ENCODE measurements at places on chromosomes 2 and 18. TPM values are rescaled to one million over a fixed set of nuclear protein-coding genes. Genes with fewer than 3 reads are reported as not detected.
A peak's percentile ranks its signal among the peaks of the same experiment; 100 is the strongest.

The PCARE gene
- not detected for total RNA-seq

The CFAP65 gene
- total RNA-seq = 2.6 TPM

The SLC4A3 gene
- total RNA-seq = 29.4 TPM

The PIGN gene
- total RNA-seq = 30.8 TPM

The PJVK gene
- total RNA-seq = 9.4 TPM

The PPP1R1C gene
- 1.1 TPM for total RNA-seq

The PPP3R1 gene
- 9.7 TPM for total RNA-seq

The SLC30A3 gene
- 2.1 TPM for total RNA-seq

The SEPTIN10 gene
- total RNA-seq = 181 TPM

The SPATA3 gene
- total RNA-seq = not detected

The TTC39C gene
- 25.6 TPM for total RNA-seq

DNA sequence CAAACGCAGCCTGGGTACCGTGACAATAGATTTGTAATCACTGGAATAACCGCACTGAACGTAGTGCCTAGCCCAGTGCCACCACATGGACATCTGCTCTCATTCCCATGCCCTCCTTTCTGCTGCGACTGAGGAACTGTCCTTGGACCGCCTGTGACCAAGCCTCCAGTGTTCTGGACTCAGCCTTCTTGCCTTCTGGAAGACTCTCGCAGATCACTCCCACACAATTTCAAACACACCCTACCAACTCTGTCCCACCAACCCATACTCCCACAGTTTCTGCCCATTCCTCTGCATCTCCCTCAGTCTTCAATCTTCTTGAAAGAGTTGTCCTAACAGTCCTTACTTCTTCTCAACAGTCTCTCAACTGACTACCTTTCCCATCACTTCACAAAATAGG, 2.1 kb downstream of the RNF149 start:
- no peak for DNase-seq

DNA sequence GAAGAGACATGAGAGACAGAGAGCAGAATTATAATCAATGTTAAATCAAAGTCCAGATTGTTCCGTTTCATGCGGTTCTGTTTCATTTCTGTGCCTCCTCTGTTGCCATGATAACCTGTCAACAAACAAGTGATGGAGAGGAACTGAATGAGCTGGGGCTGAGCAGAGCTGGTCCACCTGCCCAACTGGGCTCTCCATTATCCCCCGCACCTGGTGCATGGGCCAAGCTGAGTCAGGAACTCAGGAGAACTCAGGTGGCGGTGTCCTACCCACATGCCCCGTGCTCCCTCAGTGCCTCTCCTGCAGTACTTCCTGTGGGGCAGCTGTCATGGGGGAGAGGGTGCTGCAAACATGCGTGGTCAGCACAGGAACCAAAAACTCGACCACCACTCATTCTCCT, 178.8 kb downstream of the TTC32 start:
- no peak for DNase-seq

- no peak for DNase-seq
Measured at GRCh38 chr2:48131539-48132270, 225.4 kb upstream of the FBXO11 start.

DNA sequence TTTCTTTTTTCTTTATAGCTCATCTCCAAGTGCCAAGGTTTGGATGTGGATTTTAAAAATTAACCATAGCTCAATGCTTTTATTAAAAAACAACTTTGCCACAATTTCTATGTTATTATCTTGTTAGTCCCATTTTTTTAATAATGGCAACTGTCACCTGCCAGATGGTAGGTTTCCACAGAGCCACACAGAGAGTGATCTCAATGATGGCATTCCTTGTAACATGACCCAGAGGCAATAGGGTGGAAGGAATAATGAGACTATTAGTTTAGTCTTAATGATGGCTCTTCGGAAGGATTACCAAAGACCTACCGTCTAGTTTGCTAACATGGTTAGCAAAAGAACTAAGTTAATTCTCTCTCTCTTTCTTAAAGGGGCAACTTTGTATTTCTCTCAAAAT, 64.0 kb downstream of the REL start:
- no peak for DNase-seq

GRCh38 chr18:35030277-35030989, 10.8 kb upstream of the MAPRE2 start:
- no peak for DNase-seq

DNA sequence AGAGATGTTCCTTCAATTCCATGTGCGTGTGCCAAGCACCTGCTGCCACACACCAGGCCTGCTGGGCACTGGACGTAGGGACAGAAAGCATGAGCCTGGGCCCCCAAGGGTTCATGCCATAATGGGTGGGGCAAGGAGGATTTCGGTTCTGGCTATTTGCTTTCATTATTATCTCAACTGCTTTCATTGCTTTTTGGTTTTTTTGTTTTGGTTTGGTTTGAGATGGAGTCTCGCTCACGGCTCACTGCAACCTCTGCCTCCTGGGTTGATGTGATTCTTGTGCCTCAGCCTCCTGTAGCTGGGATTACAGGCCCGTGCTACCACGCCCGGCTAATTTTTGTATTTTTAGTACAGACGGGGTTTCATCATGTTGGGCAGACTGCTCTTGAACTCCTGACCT, 57.2 kb downstream of the SF3B1 start:
- no peak for DNase-seq

GRCh38 chr2:36339607-36340218, 15.9 kb upstream of the CRIM1 start:
- DNase-seq = no peak

- DNase-seq = peak; percentile 37
Measured at GRCh38 chr2:235005603-235006259, 53.9 kb downstream of the SH3BP4 start.

- no peak for DNase-seq
Measured at GRCh38 chr18:26051843-26052242, 38.6 kb downstream of the SS18 start.

DNA sequence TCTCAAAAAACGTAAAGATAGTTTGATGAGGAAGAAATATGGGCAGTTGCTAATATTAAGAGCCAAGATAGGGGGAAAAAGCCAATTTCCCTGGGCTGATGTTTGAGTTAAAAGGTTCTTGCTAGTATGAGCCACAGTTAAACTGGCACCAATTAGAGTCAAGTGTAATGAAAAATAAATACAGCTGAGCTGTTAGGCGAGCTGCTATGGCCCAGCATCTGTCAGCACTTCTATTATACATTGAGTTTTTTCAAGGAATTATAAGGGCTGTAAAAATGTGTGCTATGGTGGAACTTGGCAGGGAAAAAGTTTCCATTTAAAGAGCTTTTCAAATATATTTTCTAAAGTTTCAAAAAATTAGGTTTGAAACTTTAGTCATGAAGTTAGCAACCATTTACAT, 279.6 kb downstream of the CYRIA start:
- DNase-seq = no peak

DNA sequence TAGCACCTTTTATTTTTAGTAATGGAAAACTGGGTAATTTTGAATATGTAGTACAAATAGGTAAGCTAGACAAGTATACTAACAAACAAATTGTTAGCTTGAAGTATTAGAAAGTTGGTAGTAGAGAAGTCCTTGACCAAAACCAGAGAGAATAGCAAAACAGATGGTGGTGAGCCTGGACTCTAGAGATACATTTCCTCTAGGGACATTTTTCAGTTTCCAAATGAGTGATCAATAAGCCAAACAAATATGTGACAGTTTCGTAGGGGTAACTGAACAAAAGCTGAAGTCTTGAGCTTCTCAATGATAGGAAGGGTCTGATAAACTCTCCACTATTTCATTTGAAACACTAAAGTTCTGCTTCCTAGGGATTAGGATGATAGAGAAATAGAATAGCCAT, 692.0 kb upstream of the FAM98A start:
- DNase-seq = no peak

DNA sequence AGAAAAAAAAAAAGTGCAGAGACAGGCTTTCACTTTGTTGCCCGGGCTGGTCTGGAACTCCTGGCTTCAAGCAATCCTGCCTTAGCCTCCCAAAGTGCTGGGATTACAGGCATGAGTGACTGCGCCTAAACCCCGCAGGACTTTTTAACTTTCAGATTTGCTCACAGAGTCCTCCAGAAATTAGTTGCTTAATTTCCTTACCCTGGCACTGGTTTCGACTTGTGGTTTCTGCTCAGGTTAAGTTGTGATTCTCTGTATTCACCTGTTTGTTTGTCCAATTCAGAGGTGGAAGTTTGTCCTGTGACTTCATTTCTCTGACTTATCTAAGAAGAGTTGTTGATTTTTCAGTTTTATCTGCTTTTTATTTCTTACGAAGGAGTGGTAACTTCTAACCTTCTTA, 238.1 kb downstream of the TMEM182 start:
- no peak for DNase-seq

DNA sequence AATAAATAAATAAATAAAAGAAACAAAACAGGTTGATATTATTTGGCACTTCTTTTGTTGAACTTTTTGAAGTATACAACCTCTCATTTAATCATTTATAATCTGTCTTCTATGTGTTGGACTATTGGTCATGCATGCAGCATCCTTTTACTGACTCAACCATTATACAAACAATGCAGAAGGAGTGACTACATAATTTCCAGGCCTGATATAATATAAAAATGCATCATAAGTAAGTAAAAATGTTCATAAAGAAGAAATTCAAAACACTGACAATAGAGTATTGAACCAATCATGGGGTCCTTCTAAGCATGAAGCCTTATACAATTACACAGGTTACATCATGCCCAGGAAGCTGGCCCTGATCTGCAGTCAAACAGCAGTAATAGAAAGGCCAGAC, 141.5 kb upstream of the FN1 start:
- no peak for DNase-seq

GRCh38 chr2:44110444-44110843, 58.2 kb upstream of the PPM1B start:
- DNase-seq = no peak

- DNase-seq = no peak
Measured at GRCh38 chr2:119323459-119323858, 43.2 kb downstream of the C2orf76 start.

GRCh38 chr2:121884078-121884477, 128.6 kb downstream of the TSN start:
- DNase-seq = no peak

GRCh38 chr18:63339920-63340484, 20.4 kb upstream of the BCL2 start:
- DNase-seq = peak; percentile 40

DNA sequence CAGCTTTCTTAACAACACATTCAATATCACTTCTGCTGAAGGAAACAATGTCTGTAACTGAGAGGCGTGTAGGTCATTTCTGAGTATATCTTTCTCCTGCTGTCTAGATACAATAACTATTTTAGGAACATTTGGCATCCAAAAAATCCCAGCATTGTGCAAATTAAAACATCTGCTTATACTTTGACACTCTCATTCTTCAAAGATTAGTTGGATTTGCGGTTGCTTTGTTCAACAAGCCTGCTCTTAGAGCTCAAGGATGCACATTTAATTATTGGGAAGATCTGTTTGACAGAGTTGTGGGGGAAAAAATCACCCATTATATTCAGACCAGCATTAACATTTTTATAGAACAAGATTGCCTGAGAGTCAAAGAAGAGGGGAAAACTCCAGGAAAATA, 449.5 kb upstream of the HNRNPA3 start:
- no peak for DNase-seq

GRCh38 chr18:33201509-33201926, 239.0 kb downstream of the CCDC178 start:
- no peak for DNase-seq

- DNase-seq = no peak
Measured at GRCh38 chr2:197633109-197633657, 42.2 kb downstream of the RFTN2 start.

DNA sequence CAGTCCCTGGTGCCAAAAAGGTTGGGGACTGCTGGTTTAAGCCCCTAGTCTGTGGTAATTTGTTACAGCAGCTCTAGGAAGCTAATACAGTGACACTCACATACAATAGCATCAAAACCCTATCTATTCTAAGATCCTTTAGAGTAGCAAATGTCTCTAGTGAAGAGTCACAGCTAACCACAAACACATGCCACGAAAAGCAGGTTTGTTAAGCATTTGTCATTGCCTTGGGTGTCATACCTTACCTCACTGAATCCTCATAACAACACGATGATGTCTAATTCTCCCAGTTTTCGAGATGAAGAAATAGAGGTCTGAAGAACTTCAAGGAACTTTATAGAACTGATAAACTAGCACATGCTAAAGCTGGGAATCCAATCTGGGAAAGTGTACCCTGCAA, 29.6 kb upstream of the RNF152 start:
- no peak for DNase-seq

GRCh38 chr18:76960528-76961035, 138.2 kb downstream of the ZNF236 start:
- DNase-seq = no peak

DNA sequence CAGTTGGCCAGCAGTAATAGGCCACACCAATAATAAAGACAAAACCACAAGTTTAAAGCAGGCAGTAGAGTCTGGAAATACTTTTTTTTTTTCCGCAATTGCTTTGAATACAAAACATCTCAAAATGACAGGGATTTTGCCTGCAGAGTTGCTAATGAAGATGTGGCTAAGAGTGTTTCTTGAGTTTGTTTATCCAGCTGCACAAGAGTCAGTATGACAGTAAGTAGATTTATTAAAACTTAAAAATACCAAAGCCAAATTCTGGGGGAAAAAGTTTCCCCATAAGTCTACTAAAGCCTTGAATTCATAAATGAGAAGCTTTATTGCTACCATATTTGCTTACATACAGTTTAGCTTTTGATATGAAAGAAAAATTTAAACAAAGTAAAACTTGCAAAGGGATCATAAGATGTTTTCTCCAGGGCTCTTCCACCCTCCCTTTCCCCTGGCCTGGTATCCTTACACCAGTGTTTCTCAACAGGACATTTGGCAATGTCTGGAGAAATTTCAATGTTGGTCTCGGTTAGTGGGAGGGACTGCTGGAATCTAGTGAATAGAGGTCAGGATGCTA, 3.9 kb upstream of the DSEL start:
- DNase-seq = peak; percentile 25

GRCh38 chr2:226600184-226600583, 199.4 kb downstream of the IRS1 start:
- no peak for DNase-seq

- DNase-seq = no peak
Measured at GRCh38 chr2:181408861-181409260, 48.3 kb upstream of the ITGA4 start.

DNA sequence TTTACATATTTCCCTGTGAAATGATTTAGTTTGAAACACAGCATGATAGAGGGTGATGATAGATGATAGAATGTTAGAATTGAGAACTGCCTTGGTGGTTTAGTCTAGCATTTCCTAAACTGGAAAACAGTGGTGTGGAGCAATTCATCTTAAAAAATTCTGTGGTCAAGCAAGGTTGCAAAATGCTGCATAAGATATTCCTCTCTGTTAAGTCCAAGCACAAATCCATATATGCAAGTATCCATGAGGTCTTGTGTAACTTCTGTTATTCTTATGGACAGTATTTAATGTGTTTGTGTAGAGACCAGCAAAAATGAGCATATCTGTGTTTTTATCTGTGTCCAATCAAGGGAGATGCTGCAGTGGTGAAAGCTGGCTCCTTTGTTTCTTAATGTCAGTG, 30.0 kb downstream of the CPS1 start:
- DNase-seq = no peak

All from uterus (tissue), 4 donors.